Fibroblast of pulmonary artery (primary cell): ENCODE measurements at places on chromosomes 3 and 15.

DNA sequence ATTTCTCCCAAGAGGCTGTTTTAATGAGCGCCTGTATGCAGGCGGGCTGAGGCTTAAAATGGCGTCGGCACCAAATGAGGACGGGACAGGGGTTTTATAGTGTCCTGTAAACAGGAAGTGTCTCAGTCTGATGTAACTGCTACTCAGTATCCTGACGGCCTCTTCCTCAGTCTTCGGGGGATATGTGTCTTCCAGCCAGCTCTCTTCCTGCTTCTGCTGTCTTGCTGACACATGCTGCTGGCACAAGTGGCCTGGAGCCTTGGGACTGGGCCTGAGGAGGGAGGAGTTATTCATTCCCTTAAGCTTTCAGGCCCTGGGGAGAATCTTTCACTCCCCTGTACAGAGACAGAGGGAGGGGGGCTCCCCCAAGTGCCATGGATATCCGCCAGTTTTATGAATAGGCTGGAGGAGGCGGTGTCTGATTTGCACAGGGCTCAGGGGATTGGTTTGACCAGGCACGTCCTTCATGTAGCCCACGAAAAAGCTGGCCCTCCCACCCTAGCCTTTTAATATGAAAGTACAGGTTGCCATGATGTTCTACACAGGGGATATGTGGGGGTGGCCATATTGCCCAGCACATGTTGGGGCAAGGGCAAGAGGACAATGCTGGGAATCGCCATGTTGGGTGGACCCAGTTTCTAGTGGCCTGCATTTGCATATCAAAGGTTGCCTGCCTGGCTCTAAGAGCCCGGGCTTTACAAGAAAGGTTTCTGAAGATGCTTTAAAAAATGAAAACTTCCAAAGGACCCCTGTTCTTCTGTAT is 19.9 kb downstream of the NDUFB4 start:
- DNase-seq: peak; percentile 78

GRCh38 chr3:151630938-151631441 is 102.7 kb upstream of the AADACL2 start:
- peak; percentile 93 for DNase-seq

DNA sequence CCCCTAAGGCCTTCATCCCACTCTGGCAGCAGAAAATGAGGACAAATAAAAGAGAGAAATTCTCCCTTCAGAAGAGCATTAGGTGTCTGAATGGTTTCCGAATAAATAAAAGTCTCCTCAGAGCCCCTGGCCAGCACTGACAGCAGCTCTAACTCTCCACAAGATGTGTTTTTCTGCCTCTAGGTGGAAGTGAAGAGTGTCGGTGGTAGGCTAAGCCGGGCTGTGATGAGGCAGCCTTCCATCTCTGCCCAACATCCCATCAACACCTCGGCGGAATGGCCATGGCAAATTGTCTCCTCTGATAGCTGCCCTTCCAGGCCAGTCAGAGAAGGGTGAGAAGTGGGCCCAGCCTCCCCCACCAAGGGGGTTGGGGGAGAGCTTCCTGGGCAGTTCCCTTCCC is 6.3 kb upstream of the CACNA2D2 start:
- DNase-seq: no peak

DNA sequence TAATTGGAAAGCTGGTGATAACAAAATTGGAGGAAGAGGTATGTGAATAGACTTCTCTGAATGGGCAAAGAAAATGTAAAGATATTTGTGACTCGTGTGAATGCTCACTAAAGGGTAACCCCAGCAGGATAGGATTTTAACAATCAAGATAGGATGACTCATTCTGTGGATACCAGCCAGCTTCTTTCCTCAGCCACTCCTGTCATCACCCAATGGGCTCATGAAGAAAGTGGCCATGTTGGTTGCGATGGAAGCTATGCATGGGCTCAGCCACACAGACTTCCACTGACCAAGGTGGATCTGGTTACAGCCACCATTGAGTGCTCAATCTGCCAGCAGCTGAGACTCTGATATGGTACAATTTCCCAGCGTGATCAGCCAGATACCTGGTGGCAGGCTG is 40.9 kb downstream of the STRIT1 start:
- peak; percentile 72 for DNase-seq

GRCh38 chr3:188948997-188949389 is 222.8 kb upstream of the TPRG1 start:
- no peak for DNase-seq

DNA sequence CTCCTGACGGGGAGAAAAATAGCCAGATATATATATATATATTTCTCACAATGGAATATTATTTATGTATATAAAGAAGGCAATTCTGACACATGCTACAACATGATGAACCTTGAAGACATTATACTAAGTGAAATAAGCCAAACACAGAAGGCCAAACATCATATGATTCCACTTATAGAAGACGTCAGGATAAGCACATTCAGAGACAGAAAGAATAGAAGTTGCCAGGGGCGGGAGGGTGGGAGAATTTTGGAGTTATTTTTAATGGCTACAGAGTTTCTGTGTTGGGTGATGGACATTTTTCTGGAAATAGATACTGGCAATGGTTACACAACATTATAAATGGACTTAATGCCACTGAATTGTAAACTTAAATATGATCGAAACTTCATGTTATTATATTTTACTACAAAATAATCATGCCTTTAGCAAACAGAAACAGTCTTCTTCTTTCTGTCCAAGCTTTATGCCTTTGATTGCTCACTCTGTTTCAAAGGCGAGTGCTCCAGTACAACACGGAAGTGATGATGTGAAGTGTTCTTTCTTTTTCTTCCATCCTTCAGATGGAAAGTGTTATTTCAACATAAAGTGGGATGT is 514.0 kb downstream of the OCA2 start:
- no peak for DNase-seq

DNA sequence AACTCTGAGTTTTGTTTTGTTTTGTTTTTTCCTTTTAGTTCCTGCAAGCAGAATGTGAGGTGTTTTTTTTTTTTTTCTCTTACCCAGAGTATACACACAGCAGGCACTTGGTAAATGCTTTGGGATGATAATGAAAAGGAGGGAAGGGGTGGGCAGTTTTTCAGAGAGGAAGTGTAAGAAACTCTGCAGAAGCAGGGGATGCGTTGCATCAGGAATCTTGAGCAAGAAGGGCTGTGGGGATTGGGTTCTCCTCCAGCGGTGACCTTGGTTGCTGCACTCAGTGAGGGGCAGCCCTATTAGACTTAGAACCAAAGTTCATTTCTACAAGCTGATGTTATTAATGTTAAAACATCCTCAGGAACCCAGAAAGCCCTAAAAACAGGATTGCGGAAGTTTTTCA is 32.2 kb upstream of the TMEM158 start:
- DNase-seq: no peak

- DNase-seq: peak; percentile 76
These were observed 168.9 kb downstream of the KLHL25 start for GRCh38 chr15:85625856-85626255.

DNA sequence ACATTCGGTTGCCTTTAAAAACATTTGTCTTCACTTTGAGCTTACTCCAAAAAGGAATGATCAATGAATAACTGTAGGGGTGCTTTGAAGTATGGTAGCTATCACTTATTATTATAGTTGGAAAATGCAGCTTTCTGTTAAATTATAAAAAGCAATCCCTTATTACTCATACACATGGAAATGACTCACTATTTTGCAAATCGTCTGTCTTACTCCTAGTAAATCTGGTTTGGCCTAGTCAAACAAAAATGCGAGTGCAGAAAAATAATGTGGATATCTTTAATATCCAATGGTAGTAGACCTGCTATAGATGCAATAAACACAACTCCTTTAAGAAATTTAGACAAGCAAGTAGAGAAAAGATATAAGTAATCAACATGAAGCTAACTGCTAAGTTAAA is 112.5 kb downstream of the ZIC1 start:
- DNase-seq: peak; percentile 45

- DNase-seq: no peak
These were observed 65.1 kb downstream of the HCN4 start for GRCh38 chr15:73303636-73304035.

- peak; percentile 21 for DNase-seq
These were observed 26.7 kb upstream of the NDUFB4 start for GRCh38 chr3:120569222-120570057.

GRCh38 chr15:73715417-73715816 is 31.2 kb downstream of the CD276 start:
- DNase-seq: no peak

- DNase-seq: peak; percentile 74
These were observed 657.5 kb downstream of the GRM7 start for GRCh38 chr3:7518456-7518855.

DNA sequence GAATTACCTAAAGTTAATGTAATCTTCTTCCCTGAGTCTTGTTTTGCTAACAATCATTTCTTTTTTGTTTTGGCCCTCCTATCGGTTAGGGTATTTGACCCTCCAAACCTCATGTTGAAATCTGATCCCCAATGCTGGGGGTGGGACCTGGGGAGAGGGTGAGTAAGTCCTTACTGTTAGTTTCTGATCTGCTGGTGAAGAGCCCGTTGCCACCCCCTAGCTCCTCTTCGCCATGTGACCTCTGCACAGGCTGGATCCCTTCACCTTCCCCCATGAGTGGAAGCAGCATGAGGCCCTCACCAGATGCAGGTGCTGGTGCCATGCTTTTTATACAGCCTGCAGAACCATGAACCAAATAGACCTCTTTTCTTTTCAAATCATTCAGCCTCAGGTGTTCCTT is 62.8 kb upstream of the ADCY5 start:
- DNase-seq: no peak

DNA sequence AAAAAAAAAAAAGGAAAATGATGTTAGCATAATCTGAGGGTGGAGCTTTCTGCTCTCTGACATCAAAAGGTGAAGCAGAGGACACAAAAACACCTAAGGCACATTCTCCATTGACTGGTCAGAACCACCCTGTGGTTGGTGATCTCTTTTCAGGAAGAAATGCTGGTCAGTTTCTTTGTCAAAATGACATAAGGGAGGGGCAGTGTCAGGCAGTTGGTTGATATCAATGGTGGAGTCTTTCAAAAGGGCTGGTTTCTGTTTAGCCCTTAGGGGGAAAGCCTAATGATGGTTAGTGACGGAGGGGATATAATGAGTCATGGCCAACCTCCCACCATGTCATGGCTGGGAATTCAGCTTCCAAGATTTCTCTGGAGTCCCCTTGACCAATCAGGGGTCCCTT is 185.9 kb upstream of the GBE1 start:
- no peak for DNase-seq

DNA sequence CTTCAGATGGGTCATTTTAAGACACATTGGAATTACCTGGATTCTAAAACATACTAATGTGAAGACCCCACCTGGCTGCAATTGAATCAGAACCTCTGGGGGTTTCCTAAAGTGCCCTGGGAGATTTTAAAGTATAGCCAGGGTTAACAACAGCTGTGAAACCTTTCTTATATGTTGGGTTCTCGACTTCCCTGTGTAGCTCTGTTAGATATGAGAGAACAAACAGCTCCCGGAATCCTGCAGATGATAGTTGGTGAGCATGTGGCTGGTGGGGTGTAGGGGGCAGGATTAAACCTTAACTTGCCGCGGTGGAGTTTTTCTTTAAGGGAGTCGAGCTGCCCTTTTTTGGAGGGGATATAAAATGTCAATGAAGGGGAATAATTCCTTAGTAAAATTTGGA is 12.1 kb downstream of the PLCL2 start:
- no peak for DNase-seq

DNA sequence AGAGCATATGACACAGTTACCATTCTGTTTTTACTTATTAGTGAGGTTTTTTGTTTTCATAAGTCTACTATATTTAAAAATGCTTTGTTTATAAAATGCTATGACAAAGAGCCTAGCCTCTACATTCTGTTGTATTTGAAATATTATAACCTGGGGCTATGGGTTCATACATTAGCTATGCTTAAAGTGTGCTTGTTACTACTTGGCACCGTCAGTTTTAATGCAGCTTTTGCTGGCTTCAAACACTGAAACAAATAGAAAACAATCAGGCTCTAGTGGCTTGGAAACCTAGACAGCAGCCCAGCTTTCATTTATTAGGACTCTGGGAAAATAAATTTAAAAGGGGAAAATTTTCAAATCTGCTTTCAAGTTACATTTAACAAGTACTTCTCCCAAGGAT is 635.9 kb downstream of the CADM2 start:
- no peak for DNase-seq

DNA sequence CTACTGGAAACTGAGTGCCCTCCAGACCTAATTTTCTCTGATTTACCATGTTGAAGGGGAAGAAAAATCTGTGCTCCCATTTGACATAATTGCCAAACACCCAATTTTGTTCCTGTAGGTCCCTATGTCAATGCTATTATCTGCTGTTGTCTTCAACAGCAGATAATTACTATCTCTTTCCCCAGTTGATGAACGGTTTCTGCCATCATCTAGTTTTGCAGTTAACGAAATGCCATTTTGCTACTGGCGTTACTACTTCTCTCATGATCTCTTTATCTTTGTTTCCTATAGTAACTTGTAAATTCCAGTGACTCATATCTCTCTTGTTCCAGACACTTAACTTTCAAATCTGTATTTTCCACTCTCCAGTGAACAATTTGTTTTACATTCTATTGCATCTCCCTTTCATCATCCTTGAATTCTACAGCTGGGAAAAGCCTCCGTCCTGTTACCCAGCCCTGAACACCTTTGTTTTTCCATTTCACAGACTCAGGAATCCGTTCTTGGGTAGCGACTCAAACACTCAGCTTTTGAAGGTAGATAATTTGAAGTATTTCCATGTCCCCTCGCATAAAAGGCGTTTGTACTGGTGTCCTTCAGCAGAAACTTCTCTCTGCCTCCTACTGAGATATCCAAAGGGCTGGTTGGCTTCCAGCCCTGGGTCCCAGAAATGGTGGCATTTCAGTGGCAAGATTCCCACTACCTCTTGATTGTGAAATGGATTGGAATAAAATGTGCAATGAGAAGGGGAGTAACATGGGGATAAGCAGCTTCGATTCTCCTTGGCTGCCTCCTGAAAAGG is 111.7 kb downstream of the FOXB1 start:
- peak; percentile 76 for DNase-seq

GRCh38 chr3:160801386-160802118 is 45.5 kb downstream of the PPM1L start:
- peak; percentile 37 for DNase-seq

DNA sequence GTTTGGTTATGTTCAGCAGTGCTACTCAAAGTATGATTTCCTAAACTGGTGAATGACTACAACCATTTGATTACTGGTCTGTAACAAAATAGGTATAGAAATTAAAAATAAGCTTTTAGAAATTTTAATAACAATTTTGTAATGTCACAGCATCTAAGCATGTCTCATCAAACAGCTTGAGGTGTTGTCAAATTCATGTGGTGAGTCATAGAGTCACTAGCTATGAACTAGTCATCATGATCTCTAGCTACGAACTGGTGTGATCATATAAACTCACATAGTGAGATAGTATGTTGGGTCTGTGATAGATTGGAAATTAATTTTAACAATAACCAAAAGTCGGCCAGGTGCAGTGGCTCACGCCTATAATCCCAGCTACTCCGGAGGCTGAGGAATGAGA is 213.9 kb upstream of the RBMS3 start:
- DNase-seq: peak; percentile 9

GRCh38 chr3:35908366-35909232 is 269.3 kb downstream of the ARPP21 start:
- peak; percentile 90 for DNase-seq

GRCh38 chr3:42042747-42043098 is 48.4 kb upstream of the TRAK1 start:
- peak; percentile 30 for DNase-seq
